ENCODE measurements at places on chromosomes 12 and 14. TPM values are rescaled to one million over a fixed set of nuclear protein-coding genes. Genes with fewer than 3 reads are reported as not detected.

TMEM119 gene
- 34.6 TPM for total RNA-seq

RFX4 gene
- not detected for total RNA-seq

BATF gene
- 12.0 TPM for total RNA-seq

PPP1R1A gene
- total RNA-seq, result 10.8 TPM

IFNG-AS1 gene
- total RNA-seq, result not detected

SLC6A15 gene
- 2.7 TPM for total RNA-seq
